Stimulated activated naive CD8-positive, alpha-beta T cell treated with anti-CD3 and anti-CD28 coated beads, Interleukin-15, Interleukin-2, amounts not matched to agents 100 U/mL and 50 U/mL, for 24 hours (primary cell): ENCODE measurements at places on chromosomes 12 and 14.

GRCh38 chr12:42525444-42525843 is 64.1 kb downstream of the PRICKLE1 start:
- DNase-seq: no peak

DNA sequence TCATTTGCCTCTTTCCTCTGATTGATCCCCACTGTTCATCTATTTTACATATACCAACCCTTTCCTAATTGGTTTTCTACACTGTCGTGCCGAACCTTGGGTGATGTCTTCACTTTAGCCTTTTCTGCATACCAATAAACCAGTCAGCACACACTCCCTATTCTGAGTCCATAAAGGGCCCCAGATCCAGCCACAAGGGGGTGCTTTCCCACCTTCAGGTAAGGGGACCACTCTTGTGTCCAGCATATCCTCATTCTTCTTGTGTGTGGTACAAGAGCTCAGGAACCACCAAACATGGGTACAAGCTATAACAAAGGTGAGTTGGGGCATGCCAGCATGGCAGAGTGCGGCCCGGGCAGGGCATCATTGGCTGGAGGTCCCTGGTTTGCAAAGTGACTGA is 859.8 kb downstream of the FSCB start:
- no peak for DNase-seq

GRCh38 chr14:76098916-76099675 is 52.6 kb upstream of the GPATCH2L start:
- no peak for DNase-seq

- DNase-seq: no peak
Observed at GRCh38 chr12:109500406-109501185, 23.2 kb downstream of the UBE3B start.

GRCh38 chr14:40656311-40656710 is 950.4 kb upstream of the LRFN5 start:
- no peak for DNase-seq

GRCh38 chr12:7180685-7181084 is 8.8 kb upstream of the PEX5 start:
- no peak for DNase-seq

GRCh38 chr12:95600567-95600966 is 49.3 kb upstream of the USP44 start:
- no peak for DNase-seq

GRCh38 chr12:94062194-94062593 is 86.2 kb upstream of the PLXNC1 start:
- no peak for DNase-seq

DNA sequence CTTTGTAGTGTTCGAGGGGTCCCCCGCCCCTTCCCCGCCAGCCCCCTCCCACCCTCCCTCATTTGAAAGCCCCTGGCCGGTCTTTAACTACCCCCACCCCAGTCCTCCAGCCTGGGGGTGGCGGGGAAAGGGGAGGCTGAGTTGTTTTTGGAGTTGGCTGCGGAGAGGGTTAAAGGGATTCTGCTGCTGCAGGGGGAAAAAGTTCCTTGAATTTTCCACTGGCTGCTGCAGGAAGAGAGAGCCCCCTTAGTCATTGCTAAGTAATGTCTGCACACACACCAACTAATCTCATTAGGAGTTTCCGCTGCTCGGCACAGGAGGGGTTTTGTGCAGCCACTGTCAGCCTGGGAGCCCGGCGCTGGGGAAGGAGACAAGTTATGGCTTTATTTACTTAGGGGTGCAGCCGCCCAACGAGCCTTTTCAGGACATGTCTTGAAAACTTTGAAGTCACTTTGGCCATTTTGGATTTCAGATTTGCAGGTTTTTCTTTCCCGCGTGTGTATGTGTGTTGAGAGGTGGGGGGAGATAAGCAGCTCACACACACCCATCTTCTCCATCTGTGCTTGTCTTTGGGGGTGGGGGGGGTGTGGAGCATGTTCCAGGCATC is 1.8 kb downstream of the ELK3 start:
- peak; percentile 68 for DNase-seq

DNA sequence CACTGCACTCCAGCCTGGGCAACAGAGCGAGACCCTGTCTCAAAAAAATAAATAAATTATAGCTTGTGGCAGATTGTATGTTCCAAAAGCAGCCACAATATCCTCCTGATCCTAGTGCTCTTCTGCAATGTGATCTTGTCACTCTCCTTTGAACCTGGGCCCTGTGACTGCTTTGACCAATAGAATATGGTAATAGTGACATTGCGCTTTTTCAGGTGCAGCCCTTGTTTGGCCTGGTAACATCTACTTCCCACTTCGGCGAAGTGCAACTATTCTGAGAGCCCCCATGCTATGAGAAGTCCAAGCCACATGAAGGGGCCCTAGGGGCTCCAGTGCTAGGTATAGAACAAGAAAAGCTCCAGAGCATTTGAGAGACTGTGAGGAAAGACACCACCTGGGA is 31.1 kb upstream of the DENND5B start:
- no peak for DNase-seq

DNA sequence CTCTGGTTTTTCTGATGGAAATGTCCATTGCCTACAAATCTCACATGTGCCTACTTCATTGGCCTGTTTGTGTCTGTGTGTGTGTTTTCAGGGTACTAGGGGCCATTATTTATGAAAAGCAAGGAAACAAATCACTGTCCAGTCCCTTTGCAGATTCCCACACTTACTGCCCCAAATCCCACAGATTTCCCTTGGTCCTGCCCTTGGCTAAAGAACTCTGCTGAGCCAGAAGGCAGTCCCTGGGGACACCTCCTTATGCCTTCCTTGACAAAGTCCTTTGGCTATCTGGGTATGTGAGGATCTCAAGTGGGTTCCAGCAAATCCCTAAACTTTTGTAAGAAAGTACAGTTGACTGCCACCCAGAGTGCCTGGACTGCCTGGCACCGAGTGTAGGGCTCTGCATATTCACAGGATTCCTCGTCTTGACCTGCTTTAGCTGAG is 388.1 kb downstream of the BCAT1 start:
- DNase-seq: no peak

DNA sequence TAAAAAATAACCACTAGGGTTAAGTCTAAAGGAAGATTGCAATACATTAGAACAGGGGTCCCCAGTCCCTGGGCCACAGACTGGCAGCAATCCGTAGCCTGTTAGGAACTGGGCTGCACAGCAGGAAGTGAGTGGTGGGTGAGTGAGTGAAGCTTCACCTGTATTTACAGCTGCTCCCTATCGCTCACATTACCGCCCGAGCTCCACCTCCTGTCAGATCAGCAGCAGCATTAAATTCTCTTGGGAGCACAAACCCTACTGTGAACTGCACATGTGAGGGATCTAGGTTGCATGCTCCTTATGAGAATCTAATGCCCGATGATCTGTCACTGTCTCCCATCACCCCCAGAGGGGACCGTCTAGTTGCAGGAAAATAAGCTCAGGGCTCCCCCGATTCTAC is 15.5 kb downstream of the ADGRD1 start:
- no peak for DNase-seq

DNA sequence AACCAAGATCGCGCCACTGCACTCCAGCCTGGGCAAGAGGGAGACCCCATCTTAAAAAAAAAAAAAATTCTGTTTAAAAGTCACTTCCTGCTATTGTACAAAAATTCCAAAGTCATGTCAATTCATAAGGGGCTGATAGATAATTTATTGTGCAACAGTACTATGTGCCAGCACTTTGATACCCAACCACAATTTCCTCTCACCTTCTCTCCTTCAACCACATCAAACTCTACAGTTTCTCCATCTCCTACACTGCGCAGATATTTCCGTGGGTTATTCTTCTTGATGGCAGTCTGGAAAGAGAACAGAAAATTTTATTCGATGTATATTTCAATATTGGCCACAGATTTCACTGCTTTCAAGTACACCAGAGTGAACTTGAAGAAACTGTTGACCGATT is 7.6 kb downstream of the YBX3 start:
- no peak for DNase-seq

GRCh38 chr12:114165921-114166320 is 199.8 kb upstream of the RBM19 start:
- no peak for DNase-seq

DNA sequence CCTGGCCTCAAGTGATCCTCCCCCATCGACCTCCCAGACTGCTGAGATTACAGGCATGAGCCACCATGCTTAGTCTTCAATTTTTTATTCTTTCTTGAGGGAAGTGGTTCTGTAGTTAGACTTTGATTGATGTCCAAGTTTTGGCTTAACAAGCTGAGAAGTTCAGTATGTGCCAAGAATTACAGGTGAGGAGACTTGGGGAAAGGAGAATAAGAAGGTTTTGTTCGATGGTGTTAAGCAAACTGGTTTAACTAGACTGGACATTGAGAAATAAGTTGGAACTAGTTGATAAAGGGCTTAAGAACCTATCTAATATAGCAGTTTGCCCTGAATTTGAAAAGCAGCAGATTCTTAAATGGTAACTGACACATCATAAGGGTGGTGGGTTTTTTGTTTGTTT is 32.6 kb upstream of the PLEKHD1 start:
- DNase-seq: no peak

DNA sequence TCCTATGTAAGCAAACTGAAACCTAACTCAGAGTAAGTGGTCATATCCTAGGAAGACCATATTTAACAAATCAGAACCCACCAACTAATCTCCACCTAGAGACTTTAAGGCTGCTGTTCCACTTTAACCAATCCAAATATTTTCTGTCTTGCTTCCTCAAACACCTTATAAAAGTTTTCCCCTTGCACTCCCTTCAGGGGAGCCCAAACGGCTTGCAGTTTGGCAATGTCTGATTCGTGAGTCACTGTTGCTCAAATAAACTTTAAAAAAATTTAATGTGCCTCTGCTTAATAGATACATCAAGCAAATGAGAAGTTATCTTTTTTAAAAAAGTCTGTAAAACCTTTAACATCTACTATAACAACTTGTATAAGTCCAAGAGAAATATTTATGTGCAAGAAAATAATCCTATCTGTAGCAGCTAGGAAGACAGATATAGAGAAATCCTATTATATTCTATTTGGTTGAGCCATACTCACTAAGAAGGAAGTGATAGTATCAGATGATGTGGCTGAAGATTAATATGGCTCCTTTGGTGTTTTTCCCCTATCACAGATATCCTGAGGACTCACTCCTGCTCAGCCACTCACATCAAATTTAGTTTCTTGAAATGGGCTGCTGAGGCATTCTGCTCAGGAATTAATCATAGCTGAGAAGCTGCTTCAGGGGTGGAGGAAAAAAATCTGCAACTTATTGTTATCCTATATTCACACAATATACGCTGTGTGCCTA is 65.1 kb upstream of the DUSP6 start:
- no peak for DNase-seq

DNA sequence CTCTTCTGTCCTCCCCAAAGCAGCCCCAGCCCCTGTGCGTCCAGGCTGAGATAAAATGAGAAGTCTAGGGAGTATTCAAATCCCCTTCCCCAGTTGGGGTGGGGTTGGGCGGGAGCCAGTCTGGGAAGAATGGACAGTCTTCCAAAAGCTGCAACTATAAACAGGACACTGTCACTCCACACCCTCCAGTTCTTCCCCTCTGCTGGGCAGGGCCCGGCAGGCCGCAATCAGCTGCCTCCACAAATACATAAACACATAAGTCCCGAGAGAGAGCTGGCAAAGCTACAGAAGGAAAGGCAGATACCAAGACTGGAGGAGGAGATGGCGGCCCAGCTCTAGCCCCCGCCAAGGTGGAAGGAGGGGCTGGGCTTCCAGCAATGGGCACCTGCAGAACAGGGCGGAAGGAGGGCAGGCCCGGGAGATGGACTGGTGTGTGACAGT is 12.7 kb downstream of the LTBP2 start:
- DNase-seq: no peak

GRCh38 chr14:24283796-24284460 is 12.5 kb upstream of the RABGGTA start:
- no peak for DNase-seq

GRCh38 chr14:76502638-76503037 is 126.7 kb downstream of the ESRRB start:
- DNase-seq: no peak

- DNase-seq: no peak
Observed at GRCh38 chr12:116937640-116938039, 26.9 kb downstream of the FBXW8 start.

- DNase-seq: no peak
Observed at GRCh38 chr12:29463198-29463597, 34.3 kb downstream of the OVCH1 start.

GRCh38 chr14:30559638-30560091 is 707 bp downstream of the G2E3 start:
- peak; percentile 6 for DNase-seq

DNA sequence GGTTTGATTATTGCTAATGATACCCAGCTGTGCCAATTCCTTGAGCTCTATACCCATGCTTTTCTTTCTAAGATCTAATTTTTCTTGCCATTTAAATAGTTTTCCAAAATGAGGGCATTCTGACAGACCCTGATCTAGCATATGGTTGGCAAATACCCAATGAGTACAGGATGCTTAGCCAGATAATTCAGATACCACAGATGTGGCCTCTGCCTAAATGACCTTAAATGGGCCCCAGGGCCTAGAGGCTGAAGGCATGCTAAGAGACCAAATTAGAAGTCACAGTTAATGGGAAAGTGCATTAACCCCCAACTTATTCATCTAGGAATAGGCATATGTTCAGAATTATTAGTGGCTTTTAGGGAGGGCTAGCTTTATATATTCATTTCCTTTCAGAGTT is 122.3 kb upstream of the CNOT2 start:
- DNase-seq: no peak

DNA sequence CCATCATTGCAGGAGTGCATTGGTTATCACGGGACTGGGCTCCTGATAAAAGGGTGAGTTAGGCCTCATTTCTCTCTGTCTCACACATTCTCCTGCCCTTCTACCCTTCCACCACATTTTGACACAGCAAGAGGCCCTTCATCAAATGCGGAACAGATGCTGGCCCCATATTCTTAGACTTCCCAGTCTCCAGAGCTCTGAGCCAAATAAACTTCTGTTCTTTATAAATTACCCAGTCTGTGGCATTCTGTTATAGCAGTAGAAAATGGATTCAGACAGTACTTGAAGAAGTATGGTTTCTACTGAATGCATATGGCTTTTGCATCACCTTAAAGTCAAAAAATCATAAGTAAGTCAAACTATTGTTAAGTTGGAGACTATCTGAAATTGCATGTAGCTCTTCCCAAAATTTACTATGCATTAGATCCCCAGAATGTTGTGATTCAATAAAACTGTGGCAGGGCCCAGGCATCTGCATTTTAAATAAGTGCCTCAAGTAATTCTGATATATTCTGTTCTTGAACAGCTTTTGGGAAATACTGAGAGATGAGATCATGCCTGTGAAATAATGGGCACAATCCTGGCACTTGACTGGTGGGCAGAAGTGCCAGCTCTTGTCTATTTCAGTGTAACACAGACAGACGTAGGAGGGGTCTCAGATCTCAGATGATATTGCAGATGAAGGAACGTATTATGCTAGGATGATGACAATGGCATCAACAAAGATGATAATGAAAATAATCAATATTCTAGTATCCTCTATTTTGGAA is 68.2 kb downstream of the E2F7 start:
- no peak for DNase-seq

DNA sequence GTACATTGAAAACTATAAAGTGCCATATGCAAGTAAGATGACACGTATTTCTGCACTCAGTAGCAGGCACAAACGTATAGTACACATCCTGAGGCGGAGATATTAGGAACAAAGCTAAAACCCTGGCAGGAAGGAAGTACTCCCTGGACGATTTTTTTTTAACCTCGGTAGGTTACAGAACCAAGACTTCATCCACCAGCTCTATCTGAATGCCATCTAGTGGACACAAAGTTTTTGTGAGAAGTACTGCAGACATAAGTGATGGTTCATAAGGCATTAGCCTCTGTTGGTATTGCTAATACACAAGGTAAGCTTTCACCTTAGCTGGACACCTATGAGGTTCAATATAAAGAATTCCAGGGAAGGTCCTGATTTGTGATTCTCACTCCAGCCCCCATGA is 83.0 kb upstream of the CCDC196 start:
- no peak for DNase-seq
